ENCODE measurements at places on chromosomes 4 and X. TPM values are rescaled to one million over a fixed set of nuclear protein-coding genes. Genes with fewer than 3 reads are reported as not detected.

The CPZ gene
- polyA plus RNA-seq, result 20.1 TPM

The DUX4 gene
- not detected for polyA plus RNA-seq

The RXFP1 gene
- 0.33 TPM for polyA plus RNA-seq

The AKAP14 gene
- polyA plus RNA-seq, result not detected

The TMEM31 gene
- polyA plus RNA-seq, result 0.66 TPM

The OPRPN gene
- polyA plus RNA-seq, result not detected

The C4orf36 gene
- 1.4 TPM for polyA plus RNA-seq

The VEGFC gene
- 20.0 TPM for polyA plus RNA-seq

The TMEM131L gene
- 27.0 TPM for polyA plus RNA-seq

The DGAT2L6 gene
- polyA plus RNA-seq, result not detected

The GCNA gene
- 3.3 TPM for polyA plus RNA-seq

The OTUD6A gene
- polyA plus RNA-seq, result not detected

The CLIC2 gene
- 4.6 TPM for polyA plus RNA-seq

The TMEM150C gene
- 27.4 TPM for polyA plus RNA-seq

The RS1 gene
- 0.06 TPM for polyA plus RNA-seq

The GABRA4 gene
- 0.13 TPM for polyA plus RNA-seq

The PABPC1L2A gene
- not detected for polyA plus RNA-seq

The TLR2 gene
- 5.2 TPM for polyA plus RNA-seq

The GUCY1B1 gene
- 84.5 TPM for polyA plus RNA-seq

The UNC5C gene
- 36.7 TPM for polyA plus RNA-seq

The ALB gene
- 2.0 TPM for polyA plus RNA-seq

The SSX7 gene
- not detected for polyA plus RNA-seq

The PNMA3 gene
- 27.2 TPM for polyA plus RNA-seq

The PCSK1N gene
- polyA plus RNA-seq, result 13.2 TPM

The CEP135 gene
- polyA plus RNA-seq, result 13.3 TPM

The SH3RF1 gene
- 32.7 TPM for polyA plus RNA-seq

The SYN1 gene
- 6.7 TPM for polyA plus RNA-seq

The AFP gene
- 992 TPM for polyA plus RNA-seq

The KLHL4 gene
- 6.4 TPM for polyA plus RNA-seq

The SMPX gene
- polyA plus RNA-seq, result 0.39 TPM

The RNF175 gene
- 5.2 TPM for polyA plus RNA-seq

The TMEM154 gene
- 1.7 TPM for polyA plus RNA-seq

The TMEM47 gene
- polyA plus RNA-seq, result 44.5 TPM

The SMIM20 gene
- 48.1 TPM for polyA plus RNA-seq

The NPY2R gene
- polyA plus RNA-seq, result 0.65 TPM

The FGG gene
- not detected for polyA plus RNA-seq

The FGF16 gene
- polyA plus RNA-seq, result 0.12 TPM

The ANTXR2 gene
- 77.1 TPM for polyA plus RNA-seq

The TSPAN7 gene
- 59.2 TPM for polyA plus RNA-seq

The CCDC110 gene
- 2.4 TPM for polyA plus RNA-seq

The TRPC3 gene
- polyA plus RNA-seq, result 1.1 TPM

The PPAT gene
- polyA plus RNA-seq, result 30.4 TPM

All from right renal pelvis (tissue), 4 donors.